CD4-positive, alpha-beta T cell (primary cell): ENCODE measurements at places on chromosomes 1 and 21.

GRCh38 chr1:19559641-19560040 is 74.3 kb upstream of the CAPZB start:
- no peak for DNase-seq

DNA sequence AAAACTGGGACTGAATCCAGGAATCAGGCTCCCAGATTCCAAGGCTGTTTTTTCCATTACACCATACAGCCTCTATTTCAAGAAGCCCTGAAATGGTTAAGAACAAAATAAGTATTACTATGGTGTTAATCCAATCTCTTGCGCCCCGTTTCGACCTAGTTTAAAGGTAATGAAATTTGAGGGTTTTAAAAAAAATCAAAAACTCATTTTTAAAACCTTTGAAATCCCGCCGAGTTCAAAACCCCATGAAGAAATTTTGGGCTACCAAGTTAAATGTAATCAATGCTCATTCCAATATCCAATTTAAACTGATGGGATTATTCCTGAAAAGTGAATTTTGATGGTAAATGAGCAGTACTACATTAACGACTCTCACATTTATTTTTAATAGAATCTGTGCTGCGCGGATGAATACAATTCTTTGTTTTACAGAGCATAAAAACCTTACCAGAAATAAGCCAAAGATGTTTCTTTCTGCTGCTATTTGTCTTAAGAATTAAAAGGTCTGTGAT is 767 bp upstream of the EGLN1 start:
- DNase-seq, result no peak

- no peak for DNase-seq
Measured at GRCh38 chr1:31051611-31052010, 13.9 kb downstream of the PUM1 start.

- DNase-seq, result no peak
Measured at GRCh38 chr1:213122514-213122929, 71.5 kb downstream of the RPS6KC1 start.

DNA sequence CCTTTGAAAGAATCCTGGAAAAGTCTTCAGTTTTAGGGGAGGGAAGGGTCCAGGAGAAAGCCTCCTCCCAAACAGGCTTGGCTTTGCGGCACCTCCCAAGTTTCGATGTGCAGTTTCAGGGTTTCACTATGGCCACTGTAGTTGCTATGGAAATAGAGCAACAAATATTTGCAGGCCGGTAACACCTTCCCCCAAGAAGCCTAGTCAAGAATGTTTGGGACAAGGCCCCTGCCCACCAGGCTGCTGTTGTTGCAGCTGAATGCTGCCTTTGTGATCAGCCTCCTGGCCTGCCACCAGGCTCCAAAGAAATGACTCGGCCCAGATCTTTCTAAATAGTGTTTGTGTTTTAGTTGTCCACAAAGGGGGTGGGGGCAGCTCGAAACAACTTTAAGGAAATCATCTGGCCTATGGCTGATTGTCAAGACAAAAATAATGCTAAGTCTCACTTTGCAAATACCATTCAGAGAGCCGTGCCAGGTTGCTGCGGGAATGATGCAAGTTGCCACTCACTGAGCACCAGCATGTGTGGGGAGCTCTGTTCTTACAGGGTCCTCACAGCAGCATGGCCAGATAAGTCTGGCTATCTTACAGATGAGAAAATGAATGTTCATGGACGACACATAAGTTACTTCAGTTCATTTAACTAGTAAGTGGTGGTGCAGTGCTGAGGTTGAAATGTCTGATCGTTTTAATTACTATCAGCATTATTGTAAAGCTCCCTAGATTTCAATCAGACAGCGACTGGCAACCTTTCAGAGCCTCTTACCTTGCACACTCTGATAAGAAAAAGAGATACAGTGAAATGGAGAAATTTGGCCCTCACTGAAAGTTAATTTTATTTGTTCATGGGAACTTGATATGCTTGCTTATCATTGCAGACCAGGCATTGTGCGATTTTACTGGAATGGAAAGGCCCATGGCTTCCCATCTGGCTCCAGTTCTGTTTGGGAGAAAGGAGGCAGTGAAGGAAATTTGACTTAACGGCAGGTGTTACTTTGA is 91.2 kb upstream of the JUN start:
- no peak for DNase-seq

- DNase-seq, result no peak
Measured at GRCh38 chr21:42158846-42159245, 60.1 kb upstream of the ABCG1 start.

- no peak for DNase-seq
Measured at GRCh38 chr1:85359874-85360721, 83.7 kb upstream of the BCL10 start.

DNA sequence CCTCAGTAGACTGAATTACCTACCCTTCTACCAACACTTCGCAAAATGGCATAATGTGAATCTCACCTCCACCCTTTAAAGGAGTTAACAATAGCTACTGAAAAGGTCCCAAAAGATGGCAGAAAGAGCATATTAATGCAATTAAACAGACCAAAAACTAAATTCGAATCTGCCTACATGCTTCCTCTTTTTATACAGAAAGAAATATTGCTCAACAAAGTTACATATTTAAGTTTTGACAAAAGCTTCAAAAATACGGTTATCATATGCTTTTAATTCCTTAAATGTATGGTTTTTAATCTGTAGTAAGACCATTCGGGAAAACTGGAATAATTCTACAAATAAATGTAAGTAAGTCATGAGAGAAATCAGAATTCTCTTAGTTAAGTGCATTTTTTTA is 2.2 kb downstream of the APP start:
- DNase-seq, result no peak

DNA sequence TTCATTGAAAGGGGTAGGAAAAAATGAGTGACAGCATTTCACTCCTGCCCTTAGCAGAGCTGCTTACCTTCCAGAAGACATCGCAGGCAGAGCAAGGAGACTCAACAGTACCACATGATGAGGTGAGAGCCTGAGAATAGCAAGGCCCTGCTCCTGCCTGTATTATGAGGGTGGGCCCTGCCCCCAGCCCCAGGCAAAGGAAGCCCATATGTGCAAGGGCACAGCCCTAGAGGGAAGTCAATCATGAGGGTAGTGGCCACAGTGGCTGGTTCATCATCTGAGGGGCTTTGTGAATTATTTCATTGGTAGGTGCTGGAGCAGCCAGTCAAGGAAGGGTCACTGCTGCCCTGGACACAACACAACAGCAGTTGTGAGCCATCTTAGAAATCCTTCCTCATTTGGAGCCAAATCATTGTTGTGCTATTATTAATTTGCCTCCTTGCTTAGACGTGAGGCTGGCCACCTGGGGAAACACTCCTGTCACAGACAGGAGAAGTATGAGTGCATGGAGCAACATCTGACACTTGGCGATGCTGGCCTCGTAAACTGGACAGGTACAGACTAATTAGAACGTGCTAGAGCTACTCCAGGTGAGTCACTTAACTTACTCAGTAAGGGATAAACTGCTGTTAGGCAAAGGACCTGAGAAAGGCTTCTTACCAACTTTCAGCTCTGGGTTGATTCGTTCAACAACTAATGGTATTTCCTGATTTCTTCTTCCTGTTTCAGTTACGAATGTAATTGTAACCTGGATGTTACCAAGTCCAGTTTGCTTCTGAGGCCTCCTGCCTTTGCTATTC is 22.7 kb upstream of the ACBD6 start:
- DNase-seq, result no peak

DNA sequence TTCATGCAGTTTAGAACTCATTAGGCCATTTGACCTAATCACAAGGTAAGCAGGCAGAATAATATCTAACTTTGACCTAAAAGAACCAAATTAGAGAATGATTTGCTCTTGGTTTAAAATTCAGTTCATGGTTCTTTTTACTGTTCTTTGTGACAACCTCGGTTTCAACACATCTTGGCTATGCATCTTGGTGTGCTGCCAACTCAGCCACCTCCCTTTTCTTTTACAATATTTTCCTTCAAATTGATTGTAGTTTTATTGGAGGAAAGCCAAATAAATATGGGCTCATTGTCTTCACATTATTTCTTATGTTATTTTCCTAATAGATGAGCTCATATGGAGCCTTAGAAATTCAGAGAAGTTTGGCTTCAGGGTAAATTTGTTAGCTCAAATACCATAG is 338.3 kb downstream of the SIPA1L2 start:
- DNase-seq, result no peak

GRCh38 chr21:27424601-27425000 is 457.7 kb upstream of the ADAMTS5 start:
- DNase-seq, result no peak

DNA sequence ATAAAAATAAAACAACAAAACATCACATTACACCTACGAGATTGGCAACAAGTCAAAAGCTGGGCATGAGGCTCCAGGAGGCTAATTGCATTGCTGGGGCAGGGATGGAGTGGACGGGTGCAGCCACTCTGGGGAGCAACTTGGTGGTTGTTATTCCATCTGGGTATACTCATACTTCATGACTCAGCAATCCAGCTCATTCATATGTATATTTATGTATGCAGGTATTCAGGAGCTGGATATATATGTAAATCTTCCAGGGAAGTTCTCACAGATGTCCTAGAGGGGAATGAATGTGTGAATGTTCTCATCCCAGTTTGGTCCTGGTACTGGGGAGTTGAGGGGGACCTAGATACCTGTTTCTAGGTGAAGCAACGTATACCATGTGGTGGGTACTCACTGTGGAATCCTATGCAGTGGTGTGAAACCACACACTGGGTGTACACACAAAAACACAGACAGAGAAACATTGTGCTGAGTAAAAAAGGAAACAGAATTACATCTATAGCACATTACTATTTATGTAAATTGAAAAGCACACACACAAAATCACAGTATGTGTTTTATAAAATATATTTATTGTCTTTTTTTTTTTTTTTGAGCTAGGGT is 79.7 kb upstream of the RAB4A start:
- no peak for DNase-seq

DNA sequence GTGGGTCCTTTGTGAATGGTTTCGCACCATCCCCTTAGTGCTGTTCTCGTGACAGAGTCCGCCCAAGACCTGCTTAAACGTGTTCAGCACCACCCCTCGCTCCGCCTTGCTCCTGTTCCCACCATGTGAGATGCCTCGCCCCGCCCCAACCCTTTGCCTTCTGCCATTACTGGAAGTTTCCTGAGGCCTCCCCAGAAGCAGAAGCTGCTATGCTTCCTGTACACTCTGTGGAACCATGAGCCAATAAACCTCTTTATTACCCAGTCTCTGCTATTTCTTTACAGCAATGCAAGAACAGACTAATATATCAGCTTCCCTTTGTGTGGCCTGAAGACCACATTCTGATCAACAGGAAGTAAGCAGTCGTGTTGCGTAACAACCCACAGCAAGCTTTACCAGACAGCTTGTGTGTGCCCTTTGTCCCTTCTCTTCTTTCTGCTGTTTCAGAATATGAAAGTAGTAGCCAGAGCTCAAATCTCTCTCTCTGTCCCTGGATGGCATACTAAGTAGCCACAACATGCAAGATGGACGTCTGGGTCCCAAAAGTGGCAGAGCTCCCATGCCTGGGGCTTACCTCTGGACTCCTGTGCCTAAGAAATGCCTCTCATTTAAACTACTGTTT is 14.1 kb downstream of the HENMT1 start:
- peak; percentile 75 for DNase-seq

GRCh38 chr1:212909652-212910063 is 40.7 kb upstream of the VASH2 start:
- no peak for DNase-seq

- no peak for DNase-seq
Measured at GRCh38 chr1:110390692-110391245, at the start of gene SLC16A4. Gene SLC16A4 (minus strand): TSS chr1:110391026. CDS start chr1:110389323, 1,703 bp downstream.

DNA sequence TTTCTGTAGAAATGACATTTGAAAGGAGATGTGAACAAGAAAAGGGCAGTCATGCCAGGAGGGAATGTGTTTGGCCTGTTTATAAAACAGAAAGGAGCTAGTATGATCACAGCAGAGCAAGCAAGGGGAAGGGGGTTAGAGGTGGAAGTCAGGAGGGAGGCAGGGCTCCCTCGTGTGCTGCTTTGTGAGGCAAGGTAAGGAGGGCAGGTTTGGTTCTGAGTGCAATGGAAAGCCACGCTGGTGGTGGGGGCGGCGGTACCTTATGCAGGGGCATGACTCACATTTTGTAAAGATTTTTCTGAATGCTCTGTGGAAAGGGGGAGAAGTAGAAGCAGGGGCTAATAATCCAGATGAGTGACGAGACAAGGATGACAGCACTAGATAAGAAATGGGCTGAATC is 197.5 kb upstream of the C8B start:
- no peak for DNase-seq

DNA sequence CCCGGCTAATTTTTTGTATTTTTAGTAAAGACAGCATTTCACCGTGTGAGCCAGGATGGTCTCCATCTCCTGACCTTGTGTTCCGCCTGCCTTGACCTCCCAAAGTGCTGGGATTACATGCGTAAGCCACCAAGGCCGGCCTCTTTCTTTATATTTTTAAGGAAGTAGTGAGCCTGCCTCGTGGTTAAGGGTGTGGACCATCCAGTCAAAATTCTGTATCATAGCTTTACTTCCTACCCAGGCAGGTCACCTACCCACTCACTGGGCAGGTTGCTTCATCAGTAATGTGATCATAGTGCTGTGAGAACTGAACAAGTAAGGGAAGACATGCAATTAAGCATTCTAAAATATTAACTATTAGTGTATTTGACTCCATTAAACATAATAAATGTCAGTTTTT is 8.1 kb upstream of the ACOT7 start:
- DNase-seq, result no peak

DNA sequence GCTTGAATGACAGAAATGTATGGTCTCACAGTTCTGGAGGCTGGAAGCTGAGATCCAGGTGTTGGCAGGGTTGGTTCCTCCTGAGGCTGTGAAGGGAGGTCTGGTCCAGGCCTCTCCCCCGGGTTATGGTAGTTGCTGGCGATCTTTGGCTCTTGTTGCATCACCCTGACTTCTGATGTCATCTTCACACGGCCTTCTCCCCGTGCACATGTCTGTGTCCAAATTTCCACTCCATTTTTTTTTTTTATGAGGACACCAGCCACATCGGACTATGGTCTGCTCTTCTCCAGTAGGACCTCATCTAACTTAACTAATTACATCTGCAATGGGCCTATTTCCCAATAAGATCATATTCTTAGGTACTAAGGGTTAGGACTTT is 232.2 kb downstream of the KCNJ6 start:
- DNase-seq, result no peak

- DNase-seq, result no peak
Measured at GRCh38 chr1:2378956-2379732, 12.2 kb downstream of the MORN1 start.

DNA sequence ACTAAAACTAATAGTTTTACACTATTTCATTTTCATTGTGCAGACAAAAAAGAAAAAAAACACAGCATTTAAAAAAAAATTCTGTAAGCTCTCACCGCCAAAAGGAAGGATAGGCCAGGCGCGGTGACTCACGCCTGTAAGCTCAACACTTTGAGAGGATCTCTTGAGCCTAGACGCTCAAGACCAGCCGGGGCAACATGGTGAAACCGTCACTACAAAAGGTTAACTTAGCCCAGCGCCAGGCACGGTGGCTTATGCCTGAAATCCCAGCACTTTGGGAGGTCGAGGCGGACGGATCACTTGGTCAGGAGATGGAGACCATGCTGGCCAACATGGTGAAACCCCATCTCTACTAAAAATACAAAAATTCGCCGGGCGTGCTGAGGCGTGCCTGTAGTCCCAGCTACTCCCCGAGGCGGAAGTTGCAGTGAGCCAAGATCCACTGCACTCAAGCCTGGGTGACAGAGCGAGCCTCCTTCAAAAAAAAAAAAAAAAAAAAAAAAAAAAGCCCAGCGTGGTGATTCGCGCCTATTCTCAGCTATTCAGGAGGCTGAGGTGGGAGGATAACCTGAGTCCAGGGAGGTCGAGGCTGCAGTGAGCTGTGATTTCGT is 14.3 kb upstream of the SPEN start:
- peak; percentile 26 for DNase-seq

- no peak for DNase-seq
Measured at GRCh38 chr1:25361901-25362300, 23.8 kb downstream of the TMEM50A start.
